ENCODE measurements at places on chromosomes 5 and 9. TPM values are rescaled to one million over a fixed set of nuclear protein-coding genes. Genes with fewer than 3 reads are reported as not detected.

DNA sequence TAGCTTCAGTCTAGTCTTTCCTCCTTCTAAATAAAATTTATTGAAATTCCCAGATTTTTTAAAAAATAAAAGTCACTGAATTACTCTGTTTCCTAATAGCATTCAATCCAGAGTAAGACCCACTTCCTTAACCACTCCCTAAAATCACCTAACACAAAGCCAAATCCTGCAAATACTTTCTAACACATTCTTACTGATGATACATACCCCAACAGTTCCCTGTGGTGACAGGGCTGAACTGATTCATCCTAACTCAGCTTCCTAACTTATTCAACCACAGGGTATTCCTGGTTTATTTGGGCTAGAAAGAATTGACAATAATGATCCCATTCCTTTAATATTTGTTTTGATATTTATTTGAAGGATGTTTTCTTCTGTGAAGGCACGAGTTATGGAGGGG lies 40.7 kb upstream of the ZNF300 start:
- DNase-seq, result no peak

DNA sequence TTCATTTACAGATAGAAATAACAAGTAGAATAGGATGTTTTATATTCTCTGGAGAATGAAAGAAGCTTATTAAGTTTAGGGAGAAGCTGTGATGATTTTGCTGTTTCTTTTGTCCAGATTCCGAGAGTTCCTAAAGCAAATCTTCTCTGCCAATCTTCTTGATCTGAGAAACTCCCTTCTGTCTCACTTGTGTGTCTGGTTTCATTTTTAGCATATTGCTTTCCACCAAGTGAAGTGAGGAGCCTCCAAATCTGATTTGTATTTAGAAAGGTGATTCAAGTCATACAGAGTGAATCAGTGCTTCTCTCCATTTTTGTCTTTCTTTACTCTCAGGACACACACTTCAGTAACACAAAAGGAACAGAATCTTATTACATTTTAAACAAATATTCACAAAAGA lies 48.4 kb downstream of the STX17 start:
- no peak for DNase-seq

- no peak for DNase-seq
Measured at GRCh38 chr9:136496801-136497620, 14.2 kb upstream of the SEC16A start.

The QRFP gene
- total RNA-seq, result not detected

DNA sequence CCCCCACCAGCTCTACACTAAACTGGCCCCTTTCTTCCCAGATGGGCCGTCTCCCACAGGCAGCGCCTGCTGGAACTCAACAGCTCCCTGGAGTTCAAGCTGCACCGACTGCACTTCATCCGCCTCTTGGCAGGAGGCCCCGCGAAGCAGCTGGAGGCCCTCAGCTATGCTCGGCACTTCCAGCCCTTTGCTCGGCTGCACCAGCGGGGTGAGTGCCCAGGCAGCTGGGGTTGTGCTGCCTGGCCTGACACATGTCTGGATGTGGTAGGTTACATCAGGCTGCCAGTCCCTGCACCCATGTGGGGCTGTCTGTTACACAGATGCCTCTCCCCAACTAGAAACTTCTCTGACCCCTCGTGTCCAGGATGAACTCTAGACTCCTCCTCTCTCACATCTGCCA lies 9.8 kb downstream of the NHP2 start:
- no peak for DNase-seq

The FRRS1L gene
- total RNA-seq, result not detected

- DNase-seq, result no peak
Measured at GRCh38 chr5:169003721-169004541, 297.0 kb downstream of the SLIT3 start.
